CD4-positive, alpha-beta memory T cell (primary cell): ENCODE measurements at places on chromosomes 4 and X. TPM values are rescaled to one million over a fixed set of nuclear protein-coding genes. Genes with fewer than 3 reads are reported as not detected.

PNMA6A gene
- total RNA-seq = 0.23 TPM

DNA sequence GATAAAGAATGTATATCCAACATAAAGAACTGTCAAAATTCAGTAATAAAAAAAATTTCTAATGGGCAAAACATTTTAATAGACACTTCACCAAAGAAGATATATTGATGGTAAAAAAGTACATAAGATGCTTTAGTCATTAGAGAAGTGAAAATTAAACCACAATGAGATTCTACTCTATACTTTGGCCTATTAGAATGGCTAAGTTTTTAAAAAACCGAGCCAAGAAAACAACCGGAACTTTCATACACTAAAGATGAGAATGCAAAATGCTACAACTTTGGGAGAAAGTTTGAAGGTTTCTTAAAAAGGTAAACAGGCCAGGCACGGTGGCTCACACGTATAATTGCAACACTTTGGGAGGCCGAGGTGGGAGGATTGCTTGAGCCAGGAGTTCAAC lies 20.8 kb downstream of the CNOT6L start:
- DNase-seq = no peak

DNA sequence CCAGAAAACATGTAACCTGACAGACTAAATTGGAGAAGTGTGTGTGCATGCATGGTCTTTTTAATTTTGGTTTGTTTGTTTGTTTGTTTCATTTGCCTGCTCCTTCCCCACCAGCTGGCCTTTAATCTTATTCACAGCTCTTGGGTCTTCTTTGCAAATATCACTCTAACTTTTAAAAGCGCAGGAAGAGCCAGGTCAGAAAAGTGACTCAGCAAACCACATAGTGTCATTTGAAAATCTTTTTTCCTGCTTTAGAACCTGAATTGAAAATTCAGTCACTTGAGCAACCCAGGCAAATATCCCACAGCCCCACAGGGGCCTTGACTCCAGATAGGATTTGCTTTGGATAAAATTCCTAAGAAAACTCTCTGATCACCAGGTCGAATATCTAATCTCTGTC lies 4.6 kb downstream of the TMEM255A start:
- no peak for DNase-seq

- DNase-seq = no peak
These were observed 573.6 kb downstream of the INPP4B start for GRCh38 chr4:142272452-142272851.
